T follicular helper cell (primary cell): ENCODE measurements at places on chromosomes 12 and 14.

GRCh38 chr12:32679920-32680237, 778 bp downstream of the DNM1L start:
- DNase-seq: no peak

DNA sequence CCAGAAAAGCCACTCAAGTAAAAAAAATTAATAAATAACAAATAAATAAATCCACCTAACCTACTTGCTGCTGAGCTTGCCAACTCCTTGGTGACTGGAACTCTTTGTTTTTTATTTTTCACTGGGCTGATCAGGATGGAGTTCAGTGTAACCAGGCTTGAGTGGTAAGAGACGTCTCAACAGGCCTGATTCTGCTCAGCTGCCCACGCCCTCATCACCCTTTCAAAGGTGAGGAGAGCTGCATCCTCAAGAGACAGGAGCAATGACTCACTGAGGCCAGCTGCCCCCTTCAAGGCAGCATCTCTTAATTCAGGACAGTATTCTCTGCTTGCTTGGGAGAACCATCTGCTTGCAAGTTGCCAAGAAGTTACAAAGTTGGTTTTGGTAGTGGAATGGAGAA, 111.9 kb upstream of the CPM start:
- DNase-seq: no peak

DNA sequence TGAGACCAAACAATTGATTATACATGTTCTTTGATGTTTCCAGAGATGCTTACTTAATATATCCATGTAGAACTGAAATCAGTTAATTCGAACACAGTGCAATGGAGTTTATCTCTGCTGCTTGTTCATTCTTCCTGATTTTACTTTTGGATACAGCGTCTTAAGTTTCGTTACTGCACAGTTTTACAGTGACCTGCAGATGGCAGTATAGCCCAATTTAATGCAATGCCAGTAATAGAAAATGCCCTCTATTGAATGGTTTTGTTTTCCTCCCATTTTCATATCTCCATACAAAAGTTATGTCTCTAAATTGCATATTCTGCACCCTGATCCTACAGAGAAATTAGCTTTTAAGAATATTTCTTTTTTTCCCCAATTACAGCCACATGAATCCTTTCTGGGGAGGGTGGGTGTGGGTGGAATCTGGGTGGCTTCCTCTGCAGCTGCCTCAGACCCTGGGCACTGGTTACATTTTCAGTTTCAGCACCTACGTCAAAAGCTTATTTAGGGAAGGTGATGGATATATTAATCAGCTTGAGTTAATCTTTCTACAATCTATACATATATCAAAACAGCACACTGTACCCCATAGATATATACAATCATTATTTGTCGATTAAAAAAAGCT, 101.1 kb upstream of the DCD start:
- peak; percentile 24 for DNase-seq

GRCh38 chr12:32895688-32896431, 717 bp downstream of the PKP2 start:
- no peak for DNase-seq

DNA sequence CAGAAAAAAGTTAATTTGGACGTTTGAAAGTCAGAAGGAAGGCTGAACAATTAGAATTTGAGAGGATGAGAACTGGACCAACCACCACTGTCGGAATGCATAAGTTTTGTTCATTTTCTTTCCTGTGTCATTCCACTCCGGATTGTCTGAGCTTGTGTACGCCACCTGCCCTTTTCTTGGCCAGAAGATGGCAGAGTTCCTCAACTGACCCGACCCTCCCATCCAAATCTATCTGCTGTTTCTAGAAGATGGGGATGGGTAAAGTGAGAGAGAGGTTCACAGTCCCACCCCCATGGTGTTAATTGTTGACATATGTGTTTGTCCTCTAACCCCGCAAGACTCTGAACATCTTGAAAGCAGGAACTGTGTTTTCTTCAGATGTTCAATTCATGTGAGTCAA, 388.0 kb downstream of the VRK1 start:
- peak; percentile 6 for DNase-seq

DNA sequence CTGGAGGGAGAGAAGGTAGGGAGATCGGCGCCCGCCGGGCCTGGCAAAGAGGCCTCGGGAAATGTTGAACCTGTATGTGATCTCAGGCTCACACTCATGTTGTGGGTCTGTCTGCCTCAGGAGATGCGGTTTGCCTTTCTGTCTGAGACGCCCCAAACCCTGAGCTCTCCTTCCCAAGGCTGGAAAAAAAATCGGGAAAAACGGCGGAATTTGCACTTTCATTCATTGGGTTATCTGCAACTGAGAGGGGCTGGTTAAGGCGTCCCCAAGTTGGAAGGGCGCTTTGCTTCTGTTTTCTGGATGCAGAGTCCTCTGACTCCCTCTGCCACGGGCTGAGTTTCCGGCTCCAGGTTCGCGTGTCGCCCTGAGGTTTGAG, 5.0 kb upstream of the HOXC9 start:
- no peak for DNase-seq

- no peak for DNase-seq
Observed at GRCh38 chr12:132521200-132521580, 31.2 kb downstream of the FBRSL1 start.

DNA sequence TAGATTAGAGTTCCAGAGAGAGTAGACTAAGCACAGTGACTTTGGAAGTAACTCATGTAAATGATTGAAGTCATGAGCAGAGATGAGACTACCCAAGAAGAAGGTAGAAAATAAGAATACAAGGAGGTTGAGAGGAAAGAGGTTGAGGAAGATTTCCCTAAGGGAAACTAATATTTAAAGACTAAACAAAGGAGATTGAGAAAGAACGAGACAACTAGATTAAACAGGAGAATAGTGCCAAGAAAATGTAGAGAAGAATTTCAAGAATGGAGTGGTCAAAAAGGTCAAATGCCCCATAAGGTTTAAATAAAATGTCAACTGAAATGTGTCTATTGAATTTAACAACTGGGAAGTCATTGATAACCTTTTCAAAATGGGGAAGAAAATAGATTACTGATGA, 59.0 kb downstream of the RPS29 start:
- no peak for DNase-seq

DNA sequence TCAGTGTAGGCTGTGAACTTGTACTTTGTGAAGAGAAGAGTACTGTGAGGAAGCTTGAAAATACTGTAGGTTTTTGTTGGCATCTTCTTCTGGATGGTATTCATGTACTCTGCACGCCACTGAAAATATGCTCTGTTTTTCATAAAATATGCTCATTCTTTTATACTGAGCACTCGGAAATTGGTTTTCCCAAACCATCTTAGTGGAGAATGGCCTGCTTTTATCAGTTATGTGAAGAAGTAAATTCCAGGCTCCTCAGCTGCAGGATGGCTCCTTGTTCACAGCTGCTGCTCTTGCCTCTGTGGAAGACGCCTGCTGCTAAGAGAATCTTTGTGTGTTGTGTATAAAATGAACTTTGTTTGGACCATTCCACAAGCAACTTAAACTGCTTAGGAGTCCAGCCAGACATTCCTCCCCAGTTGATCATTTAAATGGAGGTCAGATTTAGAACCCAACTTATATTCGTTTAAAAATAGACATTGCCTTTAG, 443.5 kb upstream of the RGS6 start:
- no peak for DNase-seq

DNA sequence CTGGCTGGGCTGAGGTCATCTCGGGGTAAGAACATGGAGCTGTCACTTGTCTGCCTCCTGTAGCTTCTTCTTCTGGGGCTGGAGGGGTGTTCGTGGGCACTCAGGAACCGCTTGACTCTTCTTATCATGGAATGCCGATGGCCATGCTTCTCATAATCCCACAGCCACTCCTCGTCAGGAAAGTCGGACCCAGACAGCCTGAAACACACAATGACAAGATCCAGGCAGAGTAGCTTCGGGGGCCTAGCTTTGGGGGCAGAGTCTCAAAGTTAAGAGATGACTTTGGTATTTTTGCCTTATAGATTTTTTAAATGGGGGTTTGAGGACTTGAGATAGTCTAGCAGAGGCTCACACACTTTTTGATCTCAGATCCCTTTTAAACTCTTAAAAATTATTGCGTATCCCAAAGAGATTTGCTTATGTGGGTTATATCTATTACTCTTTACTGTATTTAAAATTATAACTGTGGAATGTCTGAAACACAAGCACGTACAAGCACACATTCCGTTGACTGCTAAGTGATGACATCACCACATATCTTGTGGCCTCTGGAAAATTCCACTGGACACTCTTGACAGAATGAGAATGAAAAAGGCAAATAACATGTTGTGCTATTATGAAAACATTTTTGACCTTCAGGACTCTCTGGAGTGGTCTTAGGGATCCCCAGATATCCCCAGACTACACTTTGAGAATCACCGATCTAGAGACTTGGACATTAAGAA, 43.3 kb downstream of the BEST3 start:
- no peak for DNase-seq

- no peak for DNase-seq
Observed at GRCh38 chr14:28247491-28247890, 519.1 kb upstream of the FOXG1 start.

GRCh38 chr14:96042248-96042930, 3.2 kb downstream of the C14orf132 start:
- no peak for DNase-seq

- DNase-seq: no peak
Observed at GRCh38 chr14:104141621-104142091, 3.3 kb downstream of the KIF26A start.

- DNase-seq: no peak
Observed at GRCh38 chr12:106671840-106672239, 89.0 kb downstream of the RFX4 start.

DNA sequence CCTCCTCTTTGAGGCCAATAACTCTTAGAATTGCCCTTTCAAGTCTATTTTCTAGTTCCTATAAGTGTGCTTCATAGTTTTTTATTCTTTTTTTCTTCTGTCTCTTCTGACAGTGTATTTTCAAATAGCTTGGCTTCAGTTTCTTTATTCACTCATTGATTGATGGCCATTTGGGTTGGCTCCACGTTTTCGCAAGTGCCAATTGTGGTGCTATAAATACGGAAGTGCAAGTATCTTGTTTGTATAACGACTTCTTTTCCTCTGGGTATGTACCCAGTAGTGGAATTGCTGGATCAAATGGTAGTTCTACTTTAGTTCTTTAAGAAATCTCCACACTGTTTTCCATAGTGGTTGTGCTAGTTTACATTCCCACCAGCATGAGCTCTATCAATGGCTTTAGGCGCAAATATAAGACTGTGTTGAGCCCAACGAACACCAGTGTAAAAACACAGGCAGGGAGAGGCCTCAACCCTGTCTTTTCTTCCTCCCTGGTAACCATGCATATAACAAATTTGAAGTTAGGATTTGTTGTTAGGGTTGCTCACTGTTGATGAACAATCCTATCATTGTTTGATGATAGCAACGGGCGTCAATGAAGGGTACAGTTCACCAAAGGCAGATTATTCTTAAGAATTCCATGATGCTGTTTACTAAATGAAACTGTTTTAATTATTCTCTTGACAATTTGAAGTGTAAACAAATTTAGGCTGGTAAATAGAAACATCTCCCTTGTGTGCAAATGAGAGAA, 13.3 kb upstream of the LMNTD1 start:
- DNase-seq: no peak

DNA sequence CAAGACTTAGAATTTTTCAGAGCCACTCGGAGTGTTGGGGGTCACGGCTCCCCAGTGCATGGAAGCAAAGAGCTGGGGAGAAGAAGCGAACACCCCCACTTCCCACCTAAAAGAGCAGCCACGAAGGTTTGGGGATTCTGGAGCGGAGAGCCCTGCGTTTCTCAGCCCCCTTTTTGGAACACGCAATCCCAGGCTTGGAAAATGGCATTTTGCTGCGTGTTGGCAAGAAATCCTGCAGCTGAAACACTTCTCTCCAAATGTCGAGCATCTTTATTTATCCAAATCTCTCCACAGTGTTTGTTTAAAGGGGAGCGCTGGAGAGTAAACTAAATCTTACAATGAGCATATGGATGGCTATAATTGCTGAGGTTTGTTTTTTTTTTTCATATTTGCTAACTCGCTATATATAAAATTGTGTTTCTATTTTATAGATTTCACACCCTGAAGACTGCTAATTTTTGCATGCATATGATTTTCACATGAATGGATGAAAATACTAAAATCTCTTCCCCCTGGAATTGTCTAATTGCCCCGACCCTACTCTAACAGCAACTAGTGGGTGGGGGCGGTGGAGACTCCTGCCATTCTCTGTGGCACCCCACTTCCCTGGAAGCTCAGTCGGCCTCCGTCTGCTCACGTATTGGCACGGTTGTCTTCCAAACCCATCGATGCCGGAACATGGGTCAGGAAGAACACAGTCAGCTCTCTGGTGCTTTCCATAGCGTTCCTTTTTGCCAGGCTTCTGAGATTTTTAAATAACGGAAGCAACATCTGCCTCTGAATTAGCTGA, 120.5 kb downstream of the GCH1 start:
- DNase-seq: no peak

DNA sequence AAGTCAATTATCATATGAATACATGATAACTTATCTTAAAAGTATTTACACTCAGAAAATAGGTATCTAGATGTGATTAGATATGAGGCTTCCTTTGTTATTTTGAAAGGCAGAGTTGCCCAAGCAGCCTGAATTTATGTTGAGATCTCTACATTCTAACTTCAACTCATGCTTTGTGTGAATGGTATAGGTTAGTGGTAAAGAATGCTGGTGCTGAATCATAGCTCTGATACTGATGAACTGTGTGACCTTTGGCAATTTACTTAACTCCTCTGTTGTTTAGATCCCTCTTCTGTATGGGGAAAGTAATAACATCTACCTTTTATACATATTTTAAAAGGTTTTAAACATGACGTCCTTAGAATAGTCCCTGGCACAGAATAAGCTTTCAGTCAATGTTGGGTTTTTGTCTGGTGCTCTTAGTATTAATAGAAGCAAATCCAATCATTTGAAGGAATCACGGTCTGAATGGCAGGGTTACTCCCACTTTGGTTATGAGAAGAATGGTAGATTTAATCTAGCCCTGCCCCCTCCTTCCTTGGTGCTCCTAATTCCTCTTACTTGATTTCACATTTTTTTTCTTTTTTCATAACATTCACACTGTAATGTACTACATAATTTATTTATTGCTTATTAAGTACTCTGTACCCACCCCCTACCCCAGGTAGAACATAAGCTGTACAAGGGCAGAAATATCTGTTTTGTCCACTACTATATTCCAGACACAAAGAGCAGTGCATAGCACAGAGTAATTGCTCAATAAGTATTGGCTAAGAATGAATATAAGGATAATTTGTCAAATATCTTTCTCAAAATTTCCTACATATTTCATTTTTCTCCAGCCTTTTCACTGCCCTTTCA, 203.3 kb upstream of the KRR1 start:
- no peak for DNase-seq

- DNase-seq: no peak
Observed at GRCh38 chr14:92460916-92461579, 52.5 kb upstream of the RIN3 start.
